GM12865 (cell line): ENCODE measurements at places on chromosomes 16 and 17.

- DNase-seq = no peak
Measured at GRCh38 chr16:13982451-13982850, 62.5 kb downstream of the ERCC4 start.

- no peak for DNase-seq
Measured at GRCh38 chr17:11272191-11272590, 31.2 kb downstream of the SHISA6 start.

DNA sequence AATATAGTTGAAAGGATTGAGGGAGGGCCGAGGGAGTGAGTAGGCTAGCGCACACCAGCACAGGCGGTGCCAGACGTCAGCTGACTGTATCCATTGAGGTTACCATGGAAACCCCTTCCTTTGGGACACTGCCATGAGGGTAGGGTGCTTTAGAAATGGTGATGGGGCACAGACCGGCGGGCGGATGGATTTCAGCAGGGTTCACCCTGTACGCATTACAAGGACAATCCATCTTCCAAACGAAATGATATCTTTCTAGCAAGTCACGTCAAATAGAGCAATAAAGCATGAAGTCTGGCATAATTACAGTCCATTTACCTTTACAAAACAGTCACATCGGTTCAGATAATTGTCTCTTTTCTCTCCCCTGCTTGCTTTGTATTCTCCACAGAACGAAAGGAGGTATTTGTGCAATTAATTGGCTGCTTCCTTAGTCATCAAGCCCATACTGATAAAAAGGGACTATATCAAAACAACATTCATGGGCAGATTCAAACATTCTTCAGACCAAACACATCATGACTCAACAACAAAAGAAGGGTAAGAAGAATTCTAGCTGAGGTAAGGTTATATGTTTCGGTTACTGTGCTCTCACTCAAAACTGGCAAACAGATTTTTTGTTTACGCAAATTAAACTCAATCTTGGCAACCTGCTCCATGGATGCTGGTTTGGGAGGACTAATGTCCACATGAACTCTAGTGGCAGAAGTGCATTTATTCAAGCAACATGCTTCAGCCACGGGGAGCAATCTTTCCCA, 140.6 kb downstream of the CDK5R1 start:
- DNase-seq = no peak

DNA sequence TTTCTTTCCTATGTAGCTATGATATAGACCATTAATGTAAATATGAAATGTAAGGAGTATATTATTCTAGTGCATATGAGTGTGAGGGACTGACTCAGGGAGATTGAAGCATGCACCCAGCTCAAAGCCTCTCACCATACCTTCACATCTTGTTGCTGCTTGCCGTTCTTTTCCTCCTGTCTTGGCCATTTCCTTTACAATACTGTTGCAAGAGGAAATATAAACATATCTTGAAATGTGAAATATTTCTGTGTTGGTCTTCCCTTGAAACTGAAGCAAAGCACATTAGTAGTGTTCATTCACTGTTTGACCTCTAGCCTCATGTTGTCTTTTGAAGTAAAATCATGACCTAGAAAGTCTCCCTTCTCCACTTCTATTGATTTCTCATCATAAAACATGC, 46.6 kb downstream of the PHKB start:
- DNase-seq = no peak

- no peak for DNase-seq
Measured at GRCh38 chr17:54770836-54771235, 129.8 kb upstream of the TOM1L1 start.

- no peak for DNase-seq
Measured at GRCh38 chr16:57108432-57108831, 16.0 kb downstream of the CPNE2 start.

- DNase-seq = no peak
Measured at GRCh38 chr16:84155226-84155625, 10.1 kb downstream of the DNAAF1 start.
